ENCODE measurements at places on chromosomes 2 and 18.

DNA sequence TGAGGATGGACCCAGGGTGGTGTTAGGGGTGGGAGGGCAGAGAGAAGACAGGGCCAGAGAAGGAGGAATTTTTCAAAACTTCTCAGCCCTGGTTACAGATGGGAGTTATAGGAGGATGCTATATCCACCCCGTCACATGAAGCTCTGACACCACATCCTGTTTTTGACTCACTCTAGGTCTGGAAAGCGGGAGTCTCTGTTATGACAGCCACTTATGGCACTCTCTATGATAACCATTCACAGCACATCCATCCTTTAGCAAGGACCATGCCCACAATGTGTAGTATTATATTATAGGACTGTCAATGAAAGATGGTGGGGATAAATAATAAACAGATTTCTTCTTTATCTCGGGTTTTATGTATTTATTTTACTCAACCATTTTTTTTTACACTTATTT, 461.2 kb downstream of the CDH2 start:
- no peak for DNase-seq

DNA sequence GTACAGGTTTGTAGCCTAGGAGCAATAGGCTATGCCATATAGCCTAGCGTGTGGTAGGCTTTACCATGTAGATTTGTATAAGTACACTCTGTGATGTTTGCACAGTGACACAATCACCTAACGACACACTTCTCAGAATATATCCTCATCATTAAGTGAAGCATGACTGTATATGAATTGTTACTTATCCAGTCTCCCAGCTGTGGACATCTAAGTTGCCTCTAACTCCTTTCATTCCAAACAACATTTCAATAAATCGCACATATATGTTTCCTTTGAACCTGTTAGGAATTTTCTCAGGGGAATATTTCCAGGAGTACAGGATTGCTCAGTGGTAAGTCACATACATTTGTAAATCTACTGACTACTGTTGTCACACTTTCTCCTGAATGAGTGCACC, 90.0 kb downstream of the ARHGAP15 start:
- DNase-seq = no peak

DNA sequence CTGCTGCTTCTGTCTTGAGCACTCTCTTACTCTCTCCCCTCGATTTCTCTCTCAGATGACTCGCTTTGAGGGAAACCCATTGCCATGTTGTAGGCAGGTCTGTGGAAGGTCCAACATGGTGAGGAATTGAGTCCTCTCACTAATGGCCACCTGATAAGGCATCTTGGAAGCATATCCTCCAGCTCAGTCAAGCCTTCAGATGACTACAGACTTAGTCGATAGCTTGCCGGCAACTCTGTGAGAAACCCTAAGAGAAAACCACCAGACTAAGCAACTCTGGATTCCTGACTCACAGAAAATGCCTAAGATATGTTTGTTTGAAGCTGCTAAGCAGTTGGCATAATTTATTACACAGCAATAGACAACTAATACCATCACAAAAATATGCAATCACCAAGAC, 51.2 kb downstream of the WDR75 start:
- DNase-seq = no peak

DNA sequence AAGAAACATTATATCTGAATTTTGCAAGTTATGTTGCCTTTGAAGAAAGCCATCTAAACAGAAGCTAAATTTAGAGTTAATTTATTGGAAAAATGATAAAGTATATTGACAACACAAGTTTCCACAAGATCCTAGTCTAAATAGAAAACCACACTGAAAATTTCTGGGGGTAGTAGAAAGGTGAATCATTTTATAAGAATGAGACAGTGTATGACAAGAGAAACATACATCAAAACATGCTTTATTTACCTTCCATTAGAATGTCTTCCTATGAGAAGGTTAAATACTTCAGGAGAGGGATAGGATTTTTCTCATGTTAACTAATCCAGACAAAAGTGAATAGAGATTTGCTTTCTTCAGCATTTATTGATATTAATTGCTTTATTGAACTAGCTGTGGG, 1389.8 kb upstream of the ZEB2 start:
- DNase-seq = no peak

DNA sequence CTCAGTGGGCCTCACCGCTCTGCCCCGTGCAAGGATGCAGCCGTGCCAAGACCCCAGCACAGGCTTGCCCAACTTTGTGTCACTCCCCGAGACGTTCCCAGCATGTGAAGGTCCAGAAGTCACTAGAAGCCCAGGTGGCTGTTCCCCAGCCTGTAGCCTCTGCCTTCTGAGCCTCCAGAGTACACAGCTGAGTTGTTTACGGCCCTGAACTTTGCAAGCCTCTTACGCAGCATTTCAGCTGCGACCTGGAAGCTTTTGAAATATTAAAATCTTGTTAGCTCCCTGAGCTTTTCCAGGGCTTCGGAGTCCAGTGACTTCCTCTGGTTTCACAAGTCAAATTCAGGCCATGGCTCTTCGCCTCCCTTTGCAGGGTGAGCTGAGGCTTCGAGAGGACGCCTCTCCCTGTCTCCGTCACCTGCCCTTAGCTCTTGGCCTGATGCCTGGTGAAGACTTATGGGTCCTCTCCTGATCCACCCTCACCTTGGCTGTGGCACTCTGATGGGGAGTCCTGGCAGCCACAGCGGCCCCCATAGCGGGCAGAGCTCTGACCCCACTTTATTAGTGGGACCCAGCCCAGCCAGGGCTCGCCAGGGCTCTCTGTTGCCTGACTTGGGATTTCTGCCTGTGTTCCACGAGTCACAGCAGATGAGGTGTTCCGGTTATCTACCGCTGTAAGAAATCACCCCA, 76.5 kb upstream of the HPCAL1 start:
- DNase-seq = no peak

GRCh38 chr2:138601458-138602165, 100.0 kb downstream of the SPOPL start:
- no peak for DNase-seq

DNA sequence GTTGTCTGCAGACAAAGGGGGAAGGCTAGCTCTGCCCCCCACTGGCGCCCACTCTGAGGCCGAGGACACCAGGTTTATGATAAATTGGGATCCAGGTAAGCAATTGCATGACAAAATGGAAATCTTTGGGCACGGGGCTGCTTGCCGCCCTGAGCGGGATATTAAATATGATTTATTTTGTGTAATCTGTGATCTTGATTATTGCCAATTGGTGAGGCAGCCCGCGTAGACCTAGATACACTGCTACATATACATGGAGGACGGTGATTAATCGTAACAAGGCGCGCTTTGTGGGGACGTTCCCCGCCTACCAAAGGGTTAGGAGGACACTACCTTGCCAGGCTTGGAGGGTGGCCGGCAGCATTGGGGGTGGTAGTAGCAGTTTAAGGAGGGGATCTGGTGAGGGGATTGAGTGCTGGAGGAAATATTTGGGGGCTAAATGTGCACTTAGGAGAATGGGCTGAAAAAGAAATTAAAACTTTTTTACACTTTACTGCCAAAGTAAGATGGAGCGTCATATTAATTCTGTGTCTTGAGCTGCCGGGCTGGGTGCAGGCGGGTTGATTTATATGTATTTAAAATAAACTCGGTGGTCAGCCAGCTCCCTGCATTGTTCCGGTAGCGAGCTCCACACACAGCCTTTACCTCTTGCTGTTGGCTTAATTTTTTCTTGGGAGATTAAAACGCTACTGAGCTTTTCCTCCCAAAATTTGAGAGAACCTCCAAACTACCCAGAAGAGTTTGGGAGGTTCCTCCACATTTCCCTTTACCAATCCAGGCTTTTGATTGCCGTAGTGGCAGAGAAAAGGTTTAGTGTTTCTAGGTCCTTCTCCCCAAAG, 4.1 kb downstream of the HOXD3 start:
- no peak for DNase-seq

DNA sequence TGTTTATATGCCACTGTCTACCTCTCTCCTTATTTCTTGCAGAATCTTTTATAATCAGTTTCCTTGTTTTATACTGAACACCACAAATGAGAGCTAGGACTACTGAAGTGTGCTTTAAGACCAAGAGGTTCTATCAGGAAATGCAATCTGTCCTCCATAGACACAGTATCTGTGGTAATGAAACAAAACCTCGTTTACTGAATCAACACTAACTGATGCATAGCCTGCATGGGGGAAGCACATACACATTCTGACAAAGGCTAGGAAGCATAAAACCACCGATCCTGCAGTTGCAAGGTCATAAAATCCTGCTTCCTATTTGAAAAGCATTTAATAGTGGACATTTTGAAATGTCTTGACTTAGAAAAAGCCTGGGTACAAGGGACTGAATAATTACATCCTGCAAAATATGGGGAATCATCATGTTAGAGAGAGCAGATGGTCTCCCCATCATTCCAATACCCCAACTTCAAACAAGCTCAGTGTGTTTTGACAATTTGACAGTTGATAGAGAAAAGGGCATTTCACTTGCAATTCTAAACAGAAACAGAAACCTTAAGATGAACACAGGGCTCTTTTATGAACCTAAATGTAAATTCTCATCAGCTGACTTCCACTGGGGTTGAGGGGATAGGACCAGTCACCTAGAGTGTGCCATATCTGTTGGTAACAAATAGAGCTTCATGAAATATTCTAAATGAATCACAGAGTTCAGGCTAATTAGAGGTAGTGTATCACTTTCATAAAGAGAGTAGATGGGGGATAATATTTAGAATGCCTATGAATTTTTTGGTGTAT, 1845.6 kb upstream of the PIK3C3 start:
- DNase-seq = no peak

DNA sequence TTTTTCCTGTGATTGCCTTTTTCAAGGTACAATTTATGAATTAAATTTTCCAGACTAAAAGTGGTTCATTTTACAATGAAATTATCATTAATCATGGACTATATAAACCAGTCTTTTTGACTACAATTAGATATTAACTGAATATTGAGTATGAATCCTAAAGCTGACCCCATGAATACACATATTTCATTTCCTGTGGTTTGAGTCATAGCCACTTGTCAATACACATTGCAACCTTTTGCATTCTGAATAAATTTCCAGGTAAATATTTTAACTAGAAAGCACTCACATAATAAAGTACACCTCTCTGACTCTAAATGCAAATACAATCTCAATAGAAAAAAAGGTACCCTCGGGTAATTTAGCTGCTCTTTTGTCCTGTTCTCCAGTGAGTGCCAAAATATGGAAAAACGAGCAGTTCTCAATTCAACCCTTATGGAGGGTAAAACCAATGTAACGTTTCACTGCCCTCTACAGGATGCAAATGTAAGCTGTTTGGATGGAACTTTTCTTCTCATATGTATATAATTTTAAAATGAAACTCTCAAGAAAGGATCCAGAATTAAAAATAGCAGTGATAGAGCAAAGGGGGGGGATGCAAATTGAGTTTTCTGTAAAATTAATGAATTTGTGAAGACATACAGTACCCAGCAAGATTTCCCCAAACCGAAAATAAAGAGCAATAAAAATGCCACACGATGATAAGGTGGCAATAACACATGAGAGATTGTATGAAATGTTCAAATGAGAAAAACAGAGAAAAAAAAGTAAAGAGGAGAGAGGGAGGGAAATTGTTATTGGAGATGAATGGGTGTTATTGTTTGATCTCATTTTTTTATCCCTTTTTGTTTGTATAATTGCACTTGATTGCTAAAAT, 1795.7 kb upstream of the PIK3C3 start:
- peak; percentile 5 for DNase-seq

- peak; percentile 20 for DNase-seq
Measured at GRCh38 chr2:223046470-223047040, 5.4 kb upstream of the KCNE4 start.
